Foreskin fibroblast (primary cell): ENCODE measurements at places on chromosomes 4 and X.

GRCh38 chrX:144006811-144007210 lies 122.9 kb downstream of the UBE2NL start:
- no peak for DNase-seq

DNA sequence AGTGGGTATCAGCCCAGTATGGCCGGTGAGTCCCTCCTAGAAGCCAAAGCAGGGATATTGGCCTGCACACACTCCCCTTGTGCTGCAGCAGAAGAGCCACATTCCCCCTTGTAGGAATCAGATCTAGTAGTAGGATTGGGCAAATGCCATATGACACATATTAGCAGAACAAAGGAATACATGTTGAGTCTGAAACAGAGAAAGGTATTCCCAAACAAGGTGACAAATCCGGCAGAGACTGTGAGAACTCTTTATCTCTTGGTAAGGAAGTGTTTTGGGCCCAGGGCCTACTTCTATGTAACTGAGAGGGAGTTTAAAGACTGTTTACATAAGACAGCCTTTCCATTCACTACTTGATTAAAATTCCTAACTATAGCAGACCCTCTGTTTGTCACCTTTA lies 1382.0 kb downstream of the FAM133A start:
- no peak for DNase-seq

DNA sequence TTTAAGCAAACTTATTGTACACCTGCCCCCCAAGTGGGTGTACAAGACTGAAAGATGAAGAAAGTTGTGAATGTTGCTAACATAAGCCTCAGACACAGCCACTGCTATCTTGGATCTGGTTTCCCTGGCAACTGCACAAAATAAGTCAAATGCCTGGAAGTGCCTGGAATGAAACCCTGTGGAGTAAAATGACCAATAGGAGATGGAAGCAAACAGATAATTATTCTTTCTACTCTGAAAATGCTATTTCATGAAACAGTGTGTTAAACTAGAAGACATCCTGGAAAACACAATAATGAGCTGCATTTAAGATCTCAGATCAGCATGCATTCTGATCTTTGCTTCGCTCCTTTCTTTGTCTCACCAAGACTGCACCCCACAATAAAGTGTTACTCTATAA lies 1016.0 kb downstream of the ARAP2 start:
- no peak for DNase-seq

DNA sequence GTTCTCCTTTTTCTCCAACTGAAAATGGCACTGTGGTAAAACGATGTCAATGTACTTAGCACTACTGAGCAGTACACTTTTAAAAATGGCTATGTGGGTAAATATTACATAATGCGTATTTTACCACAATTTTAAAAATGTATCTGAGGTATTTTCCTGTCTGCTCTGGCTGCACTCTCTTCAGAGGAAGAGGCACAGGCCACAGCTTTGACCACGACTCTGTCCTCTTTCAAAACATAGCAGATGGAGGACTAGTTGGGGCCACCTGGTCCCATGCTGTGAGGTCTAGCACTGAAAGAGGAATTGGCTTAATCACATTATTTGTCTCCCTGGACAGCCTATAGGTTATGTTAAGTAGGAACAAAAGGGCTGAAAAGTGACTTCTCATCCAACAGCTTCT lies 5.2 kb downstream of the KCNE5 start:
- no peak for DNase-seq

GRCh38 chrX:69496183-69496582 lies 7.9 kb upstream of the NALF2 start:
- DNase-seq, result no peak

DNA sequence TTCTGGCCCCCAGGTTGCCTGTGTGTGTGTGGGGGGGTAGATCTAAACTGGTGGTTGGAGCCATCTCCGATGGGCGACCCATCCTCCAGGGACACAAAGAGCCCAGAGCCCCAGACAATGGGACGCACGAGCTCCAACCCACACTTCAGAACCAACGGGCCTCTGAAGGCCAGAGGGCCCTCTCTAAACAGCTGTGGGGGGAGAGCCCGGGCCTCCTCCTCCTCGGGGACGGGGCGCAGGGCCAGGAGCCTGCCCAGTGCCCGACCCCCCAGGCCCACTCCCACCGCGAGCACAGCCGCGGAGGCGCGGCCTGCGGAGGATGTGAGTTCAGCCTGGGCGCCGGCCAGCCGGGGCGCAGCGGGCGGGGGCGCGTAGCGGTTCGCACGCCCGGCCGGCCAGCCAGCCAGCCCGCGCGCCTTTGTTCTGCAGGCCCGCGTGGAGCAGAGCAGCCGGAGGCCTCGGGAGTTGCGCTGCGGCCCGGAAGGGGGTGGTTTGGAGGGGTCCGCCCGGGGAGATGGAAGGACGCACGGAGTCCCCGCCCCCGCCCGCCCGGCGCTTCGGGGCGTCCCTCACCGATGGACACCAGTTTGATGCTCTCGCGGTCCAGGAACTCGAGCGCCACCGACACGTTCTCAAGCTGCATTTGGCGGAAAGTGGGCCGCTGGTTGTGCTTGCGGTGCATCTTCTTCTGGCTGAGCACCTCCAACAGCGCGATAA lies 4.0 kb downstream of the FLNA start:
- DNase-seq, result no peak

- DNase-seq, result no peak
Observed at GRCh38 chr4:40395166-40395900, 60.2 kb downstream of the CHRNA9 start.

- DNase-seq, result peak; percentile 85
Observed at GRCh38 chr4:152972821-152973628, 36.9 kb downstream of the FHDC1 start.

DNA sequence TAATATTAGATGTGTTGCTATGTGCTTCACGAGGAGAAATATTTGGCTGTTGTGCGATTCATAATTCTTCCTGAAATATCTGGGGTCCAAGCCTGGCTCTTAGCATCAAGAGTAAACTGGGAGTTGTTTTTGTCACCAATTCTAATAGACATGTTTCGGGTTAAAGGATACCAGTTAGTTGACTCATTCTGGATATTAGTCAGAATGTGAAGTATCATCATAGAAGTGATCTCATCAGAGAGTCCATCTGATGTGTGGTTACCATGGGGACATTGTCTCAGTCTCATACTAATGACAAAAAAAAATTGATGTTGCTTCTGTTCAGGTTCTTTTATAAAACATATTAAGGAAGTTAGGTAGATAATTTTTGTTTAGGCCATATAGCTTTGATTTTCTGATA lies 57.2 kb upstream of the MTMR1 start:
- DNase-seq, result peak; percentile 72

DNA sequence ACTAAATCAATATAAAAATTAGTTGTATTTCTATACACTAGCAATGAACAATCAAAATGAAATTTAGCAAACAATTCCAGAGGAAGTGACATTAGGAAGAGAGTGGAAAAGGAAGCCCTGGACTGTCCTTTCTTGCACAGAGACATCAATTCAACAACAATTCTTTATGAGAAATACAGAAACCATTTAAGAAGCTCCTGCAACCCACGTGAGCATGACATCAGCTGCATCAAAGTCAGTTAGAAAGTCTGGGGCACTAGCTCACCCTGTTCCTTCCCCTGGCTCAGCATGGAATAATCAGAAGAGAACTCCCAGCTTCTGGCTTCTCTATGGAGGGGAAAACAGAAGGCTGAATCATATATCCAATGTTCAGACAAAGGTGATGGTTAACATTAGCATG lies 48.6 kb upstream of the STARD8 start:
- DNase-seq, result no peak

- no peak for DNase-seq
Observed at GRCh38 chrX:69388526-69388925, 115.6 kb upstream of the NALF2 start.

DNA sequence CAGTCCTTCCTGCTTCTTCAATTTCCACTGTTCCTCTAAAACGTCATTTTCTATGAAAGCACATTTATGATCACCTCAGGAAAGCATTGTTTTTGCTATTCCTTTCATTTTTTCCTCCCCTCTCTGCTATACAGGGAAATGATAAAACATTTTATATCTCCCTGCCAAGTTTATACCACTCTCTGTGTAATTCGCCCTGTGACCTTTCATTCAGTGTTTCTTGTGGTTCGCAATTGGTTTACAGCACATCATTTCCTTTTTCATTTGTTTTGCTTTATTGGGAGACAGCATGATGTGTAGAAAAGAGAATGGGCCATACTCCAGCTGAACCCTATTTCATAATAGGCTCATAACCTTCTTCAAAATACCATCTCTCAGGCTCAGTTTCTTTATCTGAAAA lies 99.9 kb upstream of the RAPGEF2 start:
- DNase-seq, result peak; percentile 84

- DNase-seq, result no peak
Observed at GRCh38 chrX:39969099-39969818, 128.5 kb downstream of the BCOR start.

DNA sequence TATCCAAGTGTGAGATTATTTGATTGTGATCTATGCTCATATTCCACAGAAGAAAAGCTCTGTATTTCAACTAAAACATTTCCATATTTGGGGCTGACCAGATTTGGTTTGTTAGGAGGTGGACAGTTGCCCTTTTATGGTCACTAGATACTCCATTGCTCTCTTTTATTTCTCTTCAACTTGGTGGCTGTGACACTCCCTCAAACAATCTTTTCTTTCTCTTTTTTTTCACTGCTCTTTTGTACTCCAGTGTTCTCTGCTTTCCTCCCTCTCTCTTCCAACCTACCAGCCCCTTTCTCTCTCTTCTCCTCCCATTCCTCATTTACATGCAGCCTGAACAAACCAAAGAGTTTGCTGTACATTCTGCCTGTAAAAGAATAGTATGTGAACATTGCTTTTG lies 48.8 kb downstream of the RBPJ start:
- no peak for DNase-seq

DNA sequence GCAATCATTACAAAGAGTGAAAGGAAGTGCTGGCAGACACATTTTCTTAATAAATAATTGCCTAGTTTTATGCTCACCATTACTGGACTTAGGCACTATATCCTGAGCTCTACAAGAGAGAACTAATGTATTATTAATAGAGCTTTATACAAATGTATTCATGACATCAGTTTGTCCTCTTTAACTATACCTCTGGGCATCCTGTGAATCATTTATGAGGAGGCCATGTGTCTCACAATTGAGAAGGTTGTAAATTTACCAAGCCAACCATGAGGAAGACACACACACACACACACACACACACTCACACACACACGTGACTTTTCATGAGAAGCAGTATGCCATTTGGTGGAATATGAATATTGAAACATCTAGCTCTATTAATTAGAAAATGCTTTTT lies 728.2 kb downstream of the ARAP2 start:
- DNase-seq, result no peak

GRCh38 chrX:124415115-124415800 lies 68.9 kb downstream of the SH2D1A start:
- no peak for DNase-seq

DNA sequence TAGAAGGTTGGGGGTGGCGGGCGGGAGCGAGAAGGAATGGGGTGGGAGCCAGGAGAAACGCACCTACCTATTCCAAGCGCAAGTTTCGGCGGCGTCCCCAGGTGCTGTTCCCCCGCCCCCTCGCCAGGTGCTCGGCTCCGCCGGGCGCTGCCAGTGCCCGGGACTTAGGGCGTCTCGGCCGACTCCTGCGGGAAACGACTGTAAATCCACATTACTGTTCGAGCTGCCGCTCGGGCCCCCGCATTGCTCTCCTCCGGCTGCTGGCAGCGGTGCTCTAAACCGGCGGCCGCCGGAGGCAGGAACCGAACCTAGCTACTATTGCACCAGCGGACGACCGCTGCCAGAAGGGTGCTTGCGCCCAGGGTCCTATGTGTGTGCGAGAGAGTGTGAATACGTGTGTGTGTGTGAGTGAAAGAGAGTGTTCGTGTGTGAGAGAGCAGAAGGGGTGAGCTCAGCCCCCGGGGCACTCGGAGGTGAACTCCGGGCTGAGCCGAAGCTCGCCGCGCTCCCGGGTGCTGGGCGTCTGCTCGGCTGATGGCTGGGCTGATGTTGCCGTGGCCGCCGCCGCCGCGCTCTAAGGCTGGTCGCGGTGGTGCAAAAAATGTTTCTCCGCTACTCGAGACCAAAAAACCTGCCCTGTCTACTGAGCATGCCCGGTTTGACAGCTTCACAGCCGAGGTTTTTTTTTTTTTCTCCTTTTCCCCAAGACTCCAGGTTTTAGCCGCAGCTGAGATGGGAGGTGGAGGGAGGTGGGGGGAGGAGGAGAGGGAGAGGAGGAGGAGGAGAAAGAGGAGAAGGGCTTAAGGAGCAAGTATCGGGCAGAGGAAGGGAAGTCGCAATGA lies 115.7 kb upstream of the TEX13C start:
- no peak for DNase-seq

GRCh38 chr4:40334591-40335524 lies at the start of gene CHRNA9:
Gene CHRNA9, plus strand, starts transcription at chr4:40335333. Its CDS starts 135 bp downstream, at chr4:40335468.
- DNase-seq, result no peak

DNA sequence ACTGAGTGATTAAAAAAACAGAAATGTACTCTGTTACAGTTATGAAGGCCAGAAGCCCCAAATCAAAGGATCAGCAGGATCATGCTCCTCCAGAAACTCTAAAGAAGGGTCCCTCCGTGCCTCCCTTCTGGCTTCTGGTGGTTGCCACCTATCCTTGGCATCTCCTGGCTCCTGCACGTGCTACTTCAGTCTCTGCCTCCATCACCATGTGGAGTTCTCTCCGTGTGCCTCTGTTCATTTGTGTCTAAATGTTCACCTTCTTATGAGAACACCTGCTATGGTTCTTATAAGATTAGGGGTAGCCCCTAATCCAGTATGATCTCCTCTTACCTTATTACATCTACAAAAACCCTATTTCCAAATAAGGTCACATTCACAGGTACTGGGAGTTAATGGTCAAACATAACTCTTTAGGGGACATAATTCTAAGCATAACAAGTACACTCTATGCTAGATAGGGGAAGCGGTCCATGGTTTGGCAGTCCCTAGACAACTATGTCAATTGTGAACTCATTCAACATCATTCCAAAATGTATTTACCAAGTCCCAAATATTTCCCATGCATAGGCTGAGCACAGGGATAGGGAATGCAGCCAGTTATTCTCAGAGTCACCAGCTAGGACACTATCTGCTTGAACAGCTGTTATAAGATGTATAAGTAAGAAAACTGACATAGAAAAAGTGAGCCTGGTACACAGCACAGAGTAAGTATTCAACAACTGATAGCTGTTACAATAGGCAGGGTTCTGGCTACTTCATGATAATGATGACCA lies 295.5 kb upstream of the BOD1L1 start:
- DNase-seq, result peak; percentile 40

DNA sequence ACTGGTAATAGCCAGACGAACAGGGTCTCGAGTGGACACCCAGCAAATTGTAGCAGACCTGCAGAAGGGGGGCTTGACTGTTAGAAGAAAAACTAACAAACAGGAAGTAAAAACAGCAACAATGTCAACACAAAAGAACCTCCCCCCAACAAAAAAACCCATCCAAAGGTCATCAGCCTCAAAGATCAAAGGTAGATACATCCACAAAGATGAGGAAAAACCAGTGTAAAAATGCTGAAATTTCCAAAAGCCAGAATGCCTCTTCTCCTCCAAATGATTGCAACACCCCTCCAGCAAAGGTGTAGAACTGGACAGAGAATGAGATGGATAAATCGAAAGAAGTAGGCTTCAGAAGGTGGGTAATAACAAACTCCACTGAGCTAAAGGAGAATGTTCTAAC lies 313.0 kb upstream of the TEX13C start:
- DNase-seq, result no peak
